Uterine smooth muscle cell (primary cell): ENCODE measurements at places on chromosomes 2 and 18. TPM values are rescaled to one million over a fixed set of nuclear protein-coding genes. Genes with fewer than 3 reads are reported as not detected.

UGT1A7 gene
- not detected in 2 replicates for total RNA-seq

MOCOS gene
- 2.2 and 5.6 TPM in 2 replicates for total RNA-seq

CHAC2 gene
- 3.5 and 11.8 TPM in 2 replicates for total RNA-seq

SERPINB13 gene
- total RNA-seq = not detected in 2 replicates

ARMC9 gene
- 89.6 and 150 TPM in 2 replicates for total RNA-seq

ASXL3 gene
- 0.87 and 3.3 TPM in 2 replicates for total RNA-seq

ERBB4 gene
- total RNA-seq = under 0.01 and 0.11 TPM in 2 replicates

ITGB6 gene
- under 0.01 TPM in 1 of 2 replicates, not detected in the other for total RNA-seq

TUBA3D gene
- not detected in 2 replicates for total RNA-seq

UNC80 gene
- under 0.01 TPM in 1 of 2 replicates, not detected in the other for total RNA-seq

LRP1B gene
- 0.11 and 0.50 TPM in 2 replicates for total RNA-seq

SLC8A1 gene
- 53.6 and 90.3 TPM in 2 replicates for total RNA-seq

GALNT13 gene
- 0.87 and 2.2 TPM in 2 replicates for total RNA-seq
